Fibroblast of gingiva (primary cell): ENCODE measurements at places on chromosomes 7 and 10.

- no peak for DNase-seq
These were observed 129.0 kb downstream of the HERPUD2 start for GRCh38 chr7:35565927-35566326.

DNA sequence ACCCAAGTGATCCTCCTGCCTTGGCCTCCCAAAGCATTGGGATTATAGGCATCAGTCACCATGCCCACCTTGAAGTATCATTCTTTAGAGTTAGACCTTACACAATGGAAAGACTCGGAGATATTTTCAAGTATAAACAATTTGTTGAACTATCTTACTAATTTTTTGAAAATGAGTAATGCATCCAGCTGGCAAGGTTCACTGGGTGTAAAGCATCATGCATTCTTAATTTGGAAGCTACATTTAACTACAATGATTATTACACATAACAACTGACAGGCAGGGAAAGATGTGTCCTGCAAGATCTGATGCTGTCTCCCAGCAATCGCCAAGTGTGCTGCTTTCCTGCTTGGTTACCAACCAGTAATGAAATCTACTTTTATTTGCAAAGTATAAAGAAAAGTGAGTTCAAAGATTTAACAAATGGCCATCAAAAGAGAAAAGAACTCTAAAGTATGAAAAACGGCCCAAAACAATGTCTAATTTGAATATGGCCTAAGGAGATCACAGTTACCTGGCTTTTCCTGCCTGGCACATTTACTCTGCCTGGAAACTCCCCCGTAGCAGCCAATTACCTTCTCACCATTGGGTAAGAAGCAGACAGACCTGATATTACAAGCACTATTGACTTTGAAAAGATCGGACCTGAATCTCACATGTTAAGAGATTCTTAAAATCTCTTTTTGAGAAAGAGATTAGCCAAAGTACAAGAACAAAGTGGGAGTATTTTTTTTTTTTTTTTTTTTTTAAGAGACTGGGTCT, 59.3 kb upstream of the NMT2 start:
- DNase-seq, result peak; percentile 57

DNA sequence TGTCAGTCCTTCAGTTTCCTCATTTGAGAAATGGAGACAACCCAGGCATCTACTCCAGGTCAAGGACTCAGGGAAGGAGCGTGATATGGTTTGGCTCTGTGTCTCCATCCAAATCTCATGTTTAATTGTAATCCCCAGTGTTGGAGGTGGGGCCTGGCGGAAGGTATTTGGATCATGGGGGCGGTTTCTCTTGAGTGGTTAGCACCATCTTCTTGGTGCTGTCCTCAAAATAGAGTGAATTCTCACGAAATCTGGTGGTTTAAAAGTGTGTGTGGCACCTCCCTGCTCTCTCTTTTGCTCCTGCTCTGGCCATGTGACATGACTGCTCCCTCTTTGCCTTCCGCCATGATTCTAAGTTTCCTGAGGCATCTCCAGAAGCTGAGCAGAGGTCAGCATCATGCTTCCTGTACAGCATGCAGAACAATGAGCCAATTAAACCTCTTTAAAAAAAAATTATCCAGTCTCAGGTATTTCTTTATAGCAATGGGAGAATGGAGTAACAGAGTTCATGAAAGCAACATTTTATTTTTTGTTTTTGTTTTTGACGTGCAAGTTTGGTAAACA, 30.0 kb downstream of the ARHGAP22 start:
- DNase-seq, result no peak

- peak; percentile 27 for DNase-seq
These were observed 31.6 kb upstream of the ITGB8 start for GRCh38 chr7:20299145-20299544.

- no peak for DNase-seq
These were observed 13.7 kb upstream of the ZNF248 start for GRCh38 chr10:37871143-37871542.

- no peak for DNase-seq
These were observed 37.4 kb downstream of the RGS10 start for GRCh38 chr10:119505131-119505551.

- DNase-seq, result no peak
These were observed 53.8 kb downstream of the LSM5 start for GRCh38 chr7:32436146-32436928.

- DNase-seq, result peak; percentile 46
These were observed 15.3 kb downstream of the WNT16 start for GRCh38 chr7:121344093-121344492.

GRCh38 chr10:113480851-113481502, 71.9 kb upstream of the HABP2 start:
- DNase-seq, result no peak

- no peak for DNase-seq
These were observed 192.6 kb upstream of the CCDC6 start for GRCh38 chr10:60098677-60099601.

DNA sequence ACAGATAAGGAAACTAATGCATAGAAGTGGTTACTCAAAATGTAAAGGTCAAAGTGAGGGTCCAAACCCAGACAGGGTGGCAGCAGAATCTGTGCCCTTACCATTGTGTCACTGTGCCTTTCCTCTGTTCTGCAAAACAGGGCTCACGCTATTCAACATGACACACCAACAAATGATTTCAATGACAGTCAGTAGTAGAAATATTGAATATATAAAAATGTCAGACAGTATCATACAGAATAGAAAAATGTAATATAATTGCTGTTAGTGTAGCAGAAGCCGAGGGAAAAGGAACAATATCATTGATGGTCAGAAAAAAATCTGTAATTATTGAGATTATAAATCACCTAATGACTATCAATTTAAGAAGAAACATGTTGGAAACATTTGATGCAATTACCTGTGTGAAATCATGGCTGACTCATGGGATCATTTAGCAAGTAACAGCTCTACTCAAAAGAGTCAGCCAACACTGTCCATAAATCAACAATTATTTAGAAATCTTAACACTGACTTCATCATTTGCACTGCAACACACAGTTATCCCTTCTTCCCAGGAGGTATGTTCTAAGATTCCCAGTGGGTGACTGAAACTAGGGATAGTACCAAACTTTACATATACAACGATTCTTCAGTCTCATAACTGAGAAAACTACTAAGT, 198.7 kb downstream of the DGKI start:
- DNase-seq, result no peak

GRCh38 chr10:98425511-98426352, 10.8 kb upstream of the PYROXD2 start:
- no peak for DNase-seq

DNA sequence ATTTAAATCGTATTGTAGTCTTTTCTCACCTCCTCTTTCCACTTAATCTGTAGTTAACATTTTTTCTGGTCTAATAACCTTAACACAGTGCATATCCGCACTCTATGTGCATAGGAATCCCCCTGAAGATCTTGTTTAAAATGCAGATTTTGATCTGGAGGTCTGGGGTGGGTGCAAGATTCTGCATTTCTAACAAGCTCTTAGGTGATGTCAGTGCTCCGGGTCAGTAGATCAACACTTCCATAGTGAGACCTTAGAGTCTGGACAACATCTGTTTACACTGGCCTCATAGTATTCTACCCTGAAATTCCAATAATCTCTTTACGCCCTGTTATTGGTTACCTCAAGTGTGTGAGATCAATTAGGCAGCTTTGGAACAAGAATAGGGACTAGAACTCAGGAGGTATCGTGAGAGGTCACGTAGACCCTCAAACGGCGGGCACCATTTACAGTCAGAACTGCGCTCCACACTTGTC, 434 bp upstream of the PLEKHA8 start:
- DNase-seq, result no peak
